Activated naive CD8-positive, alpha-beta T cell treated with anti-CD3 and anti-CD28 coated beads, Interleukin-2, amount 50 U/mL, for 24 hours (primary cell): ENCODE measurements at places on chromosomes 16 and 17.

- DNase-seq, result no peak
Measured at GRCh38 chr16:23595246-23595950, 718 bp downstream of the NDUFAB1 start.

- DNase-seq, result no peak
Measured at GRCh38 chr17:75649687-75650086, 16.5 kb downstream of the SMIM5 start.

GRCh38 chr16:83581994-83582747 is 225.6 kb upstream of the HSBP1 start:
- no peak for DNase-seq

GRCh38 chr17:58427807-58428206 is 10.5 kb upstream of the RNF43 start:
- no peak for DNase-seq

DNA sequence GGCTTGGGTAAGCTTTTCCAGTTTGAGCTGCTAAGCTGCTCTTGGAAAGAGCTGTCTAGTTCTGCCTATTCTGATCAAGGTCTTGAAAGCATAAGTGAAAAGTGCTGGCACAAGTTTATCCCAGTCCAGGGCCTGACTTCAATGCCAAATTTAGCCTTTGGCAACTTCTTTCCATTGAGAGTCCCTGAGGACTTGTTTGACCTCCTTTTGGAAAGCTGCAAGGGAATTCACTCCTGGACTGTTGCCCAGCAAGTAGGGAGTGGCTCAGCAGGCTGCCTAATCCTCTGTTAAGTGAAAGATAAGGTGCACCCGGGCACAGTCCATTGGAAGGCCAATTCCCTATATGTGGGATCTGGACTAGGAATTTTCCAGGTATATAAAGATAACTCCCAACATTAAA is 16.0 kb upstream of the TANC2 start:
- DNase-seq, result no peak

DNA sequence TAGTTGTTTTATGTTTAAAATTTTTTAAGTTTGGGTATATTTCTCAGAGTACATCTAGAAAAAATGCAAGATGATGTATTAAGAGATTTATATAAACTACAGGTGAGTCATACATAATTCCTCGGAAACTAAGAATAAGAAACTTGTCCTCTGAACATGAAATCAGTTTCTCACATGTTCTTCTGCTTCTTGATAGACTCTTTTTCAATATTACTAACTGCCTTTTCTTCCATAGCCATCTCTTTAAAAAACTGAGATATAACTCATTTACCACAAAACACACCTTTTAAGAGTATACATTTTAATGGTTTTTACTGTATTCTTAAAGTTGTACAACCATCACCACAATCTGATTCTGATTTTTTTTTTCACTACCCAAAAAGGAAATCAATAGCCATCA is 238.4 kb upstream of the AXIN2 start:
- DNase-seq, result no peak

GRCh38 chr16:426906-427249 is 1.4 kb downstream of the RAB11FIP3 start:
- DNase-seq, result peak; percentile 21

- no peak for DNase-seq
Measured at GRCh38 chr17:74842146-74842598, 17.5 kb downstream of the GRIN2C start.

DNA sequence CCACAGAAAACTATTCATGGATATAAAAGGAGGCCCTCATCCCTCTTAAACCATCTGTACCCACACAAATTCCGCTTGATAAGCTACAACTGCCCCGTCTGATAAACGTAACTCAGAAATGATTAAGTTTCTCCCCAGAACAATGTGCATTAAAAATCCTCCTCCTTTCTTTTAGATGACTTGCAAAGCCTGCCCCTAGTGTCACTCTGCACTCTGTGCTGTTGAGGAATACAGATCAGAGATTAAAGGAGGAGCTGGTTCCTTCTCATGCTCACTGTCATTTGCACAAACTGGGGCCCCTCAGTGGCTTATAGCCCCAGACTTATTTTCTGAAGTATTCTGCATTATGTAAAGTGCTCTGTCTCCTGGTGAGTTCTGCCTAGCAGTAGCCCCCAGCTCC is 33.3 kb downstream of the CDRT15 start:
- DNase-seq, result no peak

DNA sequence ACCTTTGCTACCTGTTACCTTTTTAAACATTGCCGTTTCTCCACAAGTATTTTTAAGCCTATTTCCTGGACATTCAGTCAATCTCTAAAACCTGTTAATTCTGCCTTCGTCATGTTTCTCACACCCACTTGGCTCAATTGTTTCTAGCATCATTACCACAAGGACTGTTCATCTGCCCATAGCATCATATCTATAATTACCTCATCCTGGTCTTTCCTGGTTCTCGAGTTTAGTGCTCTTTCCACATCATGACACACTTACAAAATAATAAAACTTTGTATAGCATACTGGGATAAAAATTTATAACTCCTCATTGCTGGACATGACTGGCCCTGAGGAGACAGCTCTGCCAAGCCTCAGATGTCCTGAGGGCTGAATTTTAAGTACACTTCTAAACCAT is 104.8 kb downstream of the CYB561 start:
- DNase-seq, result no peak

DNA sequence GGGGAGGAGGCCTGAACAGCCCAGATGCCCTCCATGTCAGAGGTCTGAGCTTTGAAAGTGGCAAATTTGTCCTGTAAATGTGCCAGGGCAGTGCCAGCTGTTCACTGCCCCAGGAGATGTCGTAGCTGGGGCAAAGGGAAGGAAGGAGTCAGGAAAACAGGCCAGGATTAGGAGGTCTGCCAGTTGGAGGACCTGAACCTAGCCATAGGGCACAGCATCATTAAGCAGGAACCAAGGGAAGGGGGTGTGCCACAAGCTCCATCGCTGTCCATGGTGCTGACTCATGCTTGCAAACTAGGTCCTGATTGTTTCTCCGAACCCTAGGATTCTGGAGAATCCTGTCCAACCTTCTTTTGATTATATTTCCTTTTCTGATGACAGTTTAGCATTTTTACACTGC is 124.2 kb downstream of the TMEM132E start:
- DNase-seq, result peak; percentile 34
